ENCODE measurements at places on chromosomes 7 and 10.

DNA sequence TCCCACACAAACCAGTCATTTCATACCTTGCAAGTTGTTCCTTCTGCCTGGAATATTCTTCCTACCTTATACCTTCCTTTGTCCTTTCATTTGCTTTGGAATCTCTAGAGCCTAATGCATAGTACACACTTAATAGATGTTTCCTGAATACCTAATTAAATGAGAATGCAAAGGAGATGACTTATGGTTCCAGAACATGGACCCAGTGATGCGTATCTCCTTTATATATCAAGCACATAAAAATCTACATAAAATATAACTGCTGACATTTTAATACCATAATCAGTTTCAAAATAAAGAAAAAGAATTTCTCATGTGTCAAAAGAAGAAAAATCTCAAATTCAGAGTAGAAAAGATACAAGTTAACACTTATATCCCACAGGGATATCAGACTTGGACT, 110.6 kb upstream of the ASAH2 start:
- no peak for DNase-seq

- DNase-seq: no peak
Measured at GRCh38 chr10:71700731-71701368, 18.7 kb downstream of the C10orf105 start.

- no peak for DNase-seq
Measured at GRCh38 chr7:4556868-4557793, 125.0 kb upstream of the FOXK1 start.

DNA sequence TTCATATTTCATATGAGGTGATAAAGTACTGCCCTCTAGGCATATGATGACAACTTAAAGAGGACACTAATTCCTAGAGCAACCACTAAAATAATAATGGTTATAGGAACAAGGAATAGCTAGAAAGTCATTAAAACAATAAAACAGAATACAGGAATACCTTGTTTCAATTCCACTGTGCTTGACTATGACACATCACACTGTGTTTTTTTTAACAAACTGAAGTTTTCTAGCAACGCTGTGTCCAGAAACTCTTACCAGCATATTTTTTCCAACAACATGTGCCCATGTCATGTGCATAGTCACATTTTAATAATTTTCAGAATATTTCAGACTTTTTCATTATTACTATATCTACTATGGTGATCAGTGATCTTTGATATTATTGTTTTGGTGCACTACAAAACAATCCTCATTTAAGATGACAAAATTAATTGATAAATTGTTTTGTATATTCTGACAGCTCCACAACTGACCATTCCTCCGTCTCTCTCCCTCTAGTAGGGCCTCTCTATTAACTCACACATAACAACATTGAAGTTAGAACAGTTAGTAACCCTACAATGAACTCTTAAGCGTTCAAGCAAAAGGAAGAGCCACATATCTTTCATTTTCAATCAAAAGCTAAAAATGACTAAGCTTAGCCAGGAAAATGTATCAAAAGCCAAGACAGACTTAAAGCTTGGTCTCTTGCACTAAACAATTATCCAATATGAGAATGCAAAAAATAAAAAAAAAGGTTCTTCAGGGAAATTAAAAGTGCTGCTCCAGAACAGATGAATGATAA, 85.8 kb downstream of the SNX13 start:
- DNase-seq: no peak

- peak; percentile 52 for DNase-seq
Measured at GRCh38 chr10:119750391-119751230, 24.8 kb downstream of the INPP5F start.

- DNase-seq: no peak
Measured at GRCh38 chr7:131625817-131626372, 69.5 kb upstream of the PODXL start.

Data from activated T-cell treated with anti-CD3 and anti-CD28 coated beads, Interleukin-2, amount 50 U/mL, for 24 hours (primary cell).